ENCODE measurements at places on chromosomes 2 and 18. TPM values are rescaled to one million over a fixed set of nuclear protein-coding genes. Genes with fewer than 3 reads are reported as not detected.

MC5R gene
- total RNA-seq = not detected

ARHGAP28 gene
- 26.5 TPM for total RNA-seq

AMER3 gene
- total RNA-seq = not detected

ALLC gene
- not detected for total RNA-seq

SLC9A4 gene
- total RNA-seq = not detected

NGEF gene
- total RNA-seq = 2.1 TPM
